ENCODE measurements at places on chromosomes 7 and 10.

- DNase-seq, result no peak
These were observed 29.0 kb downstream of the CPXM2 start for GRCh38 chr10:123862421-123863182.

DNA sequence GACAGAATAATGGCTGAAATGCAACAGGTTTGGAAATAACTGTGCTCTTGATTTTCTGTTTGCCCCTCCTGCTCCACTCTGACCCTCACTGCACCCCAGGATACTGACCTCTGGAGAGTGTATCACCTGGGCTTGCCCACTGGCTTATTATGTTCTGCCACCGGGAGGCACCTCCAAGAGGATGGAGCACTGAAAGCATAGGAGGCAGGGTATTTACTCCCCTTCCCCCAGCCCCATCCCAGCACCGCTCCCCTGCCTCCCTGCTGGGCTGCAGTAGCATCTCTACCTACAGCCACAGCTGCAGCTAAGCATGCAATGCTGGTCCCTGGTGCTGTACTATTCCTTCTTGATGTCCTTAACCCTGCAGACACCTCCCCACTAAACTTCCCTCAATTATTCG, 26.4 kb downstream of the RAB11FIP2 start:
- DNase-seq, result no peak

- DNase-seq, result no peak
These were observed 9.9 kb downstream of the RP9 start for GRCh38 chr7:33099154-33099940.

DNA sequence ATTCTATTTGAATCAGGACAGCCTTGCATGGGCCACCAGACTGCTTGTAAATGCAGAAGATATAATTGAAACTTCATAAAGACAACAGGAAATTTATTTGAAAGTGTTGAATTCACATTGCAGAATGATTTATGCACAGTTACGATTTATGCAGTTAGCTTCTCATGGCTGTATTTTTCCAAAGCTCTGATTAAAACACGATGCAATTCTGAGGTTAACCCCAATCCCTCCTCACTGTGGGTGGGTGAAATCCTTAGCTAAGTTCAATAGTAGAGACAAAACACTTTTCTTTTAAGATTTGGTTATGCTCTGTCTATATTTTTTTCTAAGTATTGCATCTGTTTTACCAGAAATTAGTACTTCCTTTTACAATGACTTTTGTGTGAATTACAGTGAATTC, 728.8 kb upstream of the IGFBP3 start:
- DNase-seq, result no peak

GRCh38 chr10:123999956-124000615, 93.3 kb downstream of the CHST15 start:
- DNase-seq, result no peak

GRCh38 chr10:43137717-43138020, 576 bp upstream of the CSGALNACT2 start:
- peak; percentile 40 for DNase-seq

- no peak for DNase-seq
These were observed 30.2 kb downstream of the NOM1 start for GRCh38 chr7:156979711-156980110.

DNA sequence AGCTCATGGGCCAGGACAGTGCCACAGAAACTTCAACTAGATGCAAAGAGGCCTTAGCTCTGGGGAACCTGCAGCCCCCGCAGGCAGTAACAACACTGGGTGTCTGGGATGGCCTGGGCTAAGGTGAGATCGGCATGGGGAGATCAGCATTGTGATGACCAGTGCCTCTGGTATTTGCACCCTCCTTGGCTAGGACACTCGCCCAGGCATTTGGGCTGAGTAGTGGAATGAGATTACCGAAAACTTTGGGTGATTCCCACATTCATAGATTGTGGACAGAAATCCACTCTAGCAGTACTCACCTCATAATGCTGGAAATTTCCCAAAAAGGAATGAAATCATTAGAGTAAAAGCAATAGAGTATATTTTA, 70.6 kb upstream of the ZMIZ2 start:
- DNase-seq, result no peak

DNA sequence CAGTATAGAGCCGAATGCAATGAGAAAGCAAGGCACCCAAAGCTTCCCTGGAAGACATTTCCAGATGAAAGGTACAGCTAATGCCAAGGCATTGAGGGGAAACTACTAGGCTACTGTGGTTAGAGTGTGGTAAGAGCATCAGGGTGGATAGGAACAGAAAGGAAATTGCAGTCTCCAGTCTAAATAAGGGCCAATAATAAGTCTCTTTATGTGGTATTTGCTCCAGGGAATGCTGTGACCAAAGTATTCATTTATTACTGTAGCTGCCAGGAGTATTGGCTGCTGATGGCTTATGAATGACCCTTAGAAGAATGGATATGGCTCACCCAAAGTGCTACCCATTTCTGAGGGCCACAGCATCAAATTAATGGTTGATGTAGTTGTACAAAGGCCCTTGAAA, 30.1 kb upstream of the POT1 start:
- no peak for DNase-seq

GRCh38 chr7:130113887-130114286, 43.6 kb downstream of the KLHDC10 start:
- no peak for DNase-seq

DNA sequence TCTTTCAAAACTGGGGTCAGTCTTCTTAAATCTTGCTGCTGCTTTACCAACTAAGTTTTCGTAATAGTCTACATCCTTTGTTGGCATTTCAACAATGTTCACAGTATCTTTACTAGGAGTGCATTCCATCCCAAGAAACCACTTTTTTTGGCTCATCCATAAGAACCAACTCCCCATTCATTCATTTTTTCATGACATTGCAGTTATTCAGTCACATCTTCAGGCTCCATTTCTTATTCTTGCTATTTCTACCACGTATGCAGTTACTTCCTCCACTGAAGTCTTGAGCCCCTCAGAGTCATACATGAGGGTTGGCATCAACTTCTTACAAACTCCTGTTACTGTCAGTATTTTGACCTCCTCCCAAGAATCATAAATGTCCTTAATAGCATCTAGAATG, 392.3 kb downstream of the DGKB start:
- DNase-seq, result no peak

GRCh38 chr7:35699796-35700305, 4.9 kb upstream of the HERPUD2 start:
- DNase-seq, result no peak

GRCh38 chr7:91565499-91566401, 301.5 kb downstream of the FZD1 start:
- no peak for DNase-seq

DNA sequence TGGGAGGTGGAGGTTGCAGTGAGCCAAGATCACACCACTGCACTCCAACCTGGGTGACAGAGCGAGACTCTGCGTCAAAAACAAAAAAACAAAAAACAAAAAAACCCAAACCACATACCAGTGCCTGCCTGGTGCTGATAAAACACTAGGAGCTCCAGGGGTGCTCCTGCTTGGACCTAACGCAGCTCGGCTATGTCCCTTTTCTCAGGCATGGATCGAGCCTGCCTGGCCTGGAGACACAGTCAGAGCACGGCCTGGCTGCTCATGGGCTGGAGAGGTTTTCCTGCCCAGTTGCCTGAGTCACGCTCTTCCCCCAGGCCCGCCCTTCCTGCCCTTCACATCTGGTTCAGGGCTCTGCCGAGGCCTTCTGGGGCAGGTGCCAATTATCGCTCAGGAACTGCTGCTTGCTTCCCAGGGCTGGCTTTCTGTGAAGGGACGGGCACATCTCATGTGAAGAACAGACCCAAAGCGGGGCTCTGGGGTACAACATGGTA, 12.6 kb upstream of the NPFFR1 start:
- DNase-seq, result no peak

DNA sequence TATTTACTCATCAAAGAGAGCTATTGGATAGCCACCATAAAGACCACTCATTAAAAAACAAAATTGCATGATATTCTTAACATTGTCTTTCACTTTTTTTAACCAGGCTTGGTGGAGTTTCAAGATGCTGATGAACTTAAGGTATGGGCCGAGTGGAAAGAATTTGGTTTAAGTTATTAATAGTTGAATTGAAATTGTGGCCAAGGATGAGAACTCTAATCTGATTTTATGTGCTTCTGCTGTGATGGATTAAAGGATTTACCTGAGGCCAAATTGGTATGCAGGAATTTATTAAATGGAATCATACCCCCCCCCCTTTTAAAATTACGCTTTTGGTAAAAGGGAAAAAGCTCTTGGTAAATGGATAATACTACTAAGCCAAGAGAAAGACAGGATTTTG, 33.8 kb upstream of the TOMM7 start:
- no peak for DNase-seq

GRCh38 chr10:66760941-66761340, 164.9 kb upstream of the LRRTM3 start:
- DNase-seq, result no peak
